ENCODE measurements at places on chromosomes 7 and 10. TPM values are rescaled to one million over a fixed set of nuclear protein-coding genes. Genes with fewer than 3 reads are reported as not detected.
A peak's percentile ranks its signal among the peaks of the same experiment; 100 is the strongest.

The GSTO2 gene
- total RNA-seq, result 10.6 TPM

The CPA5 gene
- total RNA-seq, result not detected

DNA sequence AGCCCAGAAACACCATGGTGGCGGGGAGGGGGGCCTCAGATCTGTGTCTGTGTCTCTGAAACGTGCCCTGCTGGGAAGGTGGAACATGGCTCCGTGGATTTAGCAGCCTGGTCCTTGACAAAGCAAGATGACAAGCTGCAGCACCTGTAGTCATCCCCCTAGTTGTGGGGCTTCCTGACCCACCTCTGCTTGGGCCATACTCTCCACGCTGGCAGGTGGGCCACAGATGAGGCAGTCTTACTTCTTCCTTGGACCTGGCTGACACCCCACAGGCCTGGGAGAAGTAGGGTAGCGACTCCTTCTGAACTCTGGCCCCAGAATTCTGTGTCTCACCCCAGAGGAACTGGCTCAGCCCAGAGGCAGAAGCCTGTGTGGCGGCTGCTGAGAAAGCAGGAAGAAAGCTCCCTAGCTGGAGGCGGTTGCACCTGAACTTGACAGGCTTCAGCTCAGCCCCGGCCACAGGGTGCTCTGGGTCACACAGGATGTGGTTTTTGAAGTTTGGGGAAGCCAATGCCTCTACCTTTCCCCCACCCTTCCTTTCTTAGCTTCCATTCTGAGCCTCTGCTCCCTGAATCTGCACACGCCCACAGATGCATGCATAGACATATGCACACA, 113.9 kb downstream of the ABLIM1 start:
- H3K4me3 ChIP-seq, result no peak overlapping the region
- H3K4me1 ChIP-seq, result peaks cover 3% of the 10 kb centered on the region
- H3K27ac ChIP-seq, result peak overlapping the region; percentile 2
- no peaks in the 10 kb centered on the region for H3K27me3 ChIP-seq

DNA sequence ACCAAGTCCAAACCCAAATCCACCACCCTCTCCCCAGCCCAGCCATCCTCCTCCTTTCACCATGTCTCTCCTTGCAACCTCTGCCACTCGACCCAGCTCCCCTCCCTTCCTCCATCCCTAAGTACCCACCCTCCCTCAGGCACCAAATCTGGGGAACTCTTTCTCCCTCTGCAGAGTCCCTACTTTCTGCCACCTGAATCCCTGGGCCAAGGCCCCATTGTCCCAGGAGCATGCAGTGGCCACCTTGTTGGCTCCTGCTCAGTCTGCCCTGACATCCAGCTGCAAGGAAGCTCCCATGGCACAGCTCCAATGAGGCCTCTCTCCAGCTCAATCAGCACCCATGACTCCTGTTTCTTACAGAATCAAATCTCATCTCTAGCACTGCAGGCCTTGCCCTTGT, 5.5 kb upstream of the UNC5B start:
- no peak for DNase-seq
- H3K4me3 ChIP-seq, result no peak overlapping the region
- peaks cover 15% of the 10 kb centered on the region for H3K27me3 ChIP-seq
- H3K27ac ChIP-seq, result no peak overlapping the region
- no peaks in the 10 kb centered on the region for H3K4me1 ChIP-seq

DNA sequence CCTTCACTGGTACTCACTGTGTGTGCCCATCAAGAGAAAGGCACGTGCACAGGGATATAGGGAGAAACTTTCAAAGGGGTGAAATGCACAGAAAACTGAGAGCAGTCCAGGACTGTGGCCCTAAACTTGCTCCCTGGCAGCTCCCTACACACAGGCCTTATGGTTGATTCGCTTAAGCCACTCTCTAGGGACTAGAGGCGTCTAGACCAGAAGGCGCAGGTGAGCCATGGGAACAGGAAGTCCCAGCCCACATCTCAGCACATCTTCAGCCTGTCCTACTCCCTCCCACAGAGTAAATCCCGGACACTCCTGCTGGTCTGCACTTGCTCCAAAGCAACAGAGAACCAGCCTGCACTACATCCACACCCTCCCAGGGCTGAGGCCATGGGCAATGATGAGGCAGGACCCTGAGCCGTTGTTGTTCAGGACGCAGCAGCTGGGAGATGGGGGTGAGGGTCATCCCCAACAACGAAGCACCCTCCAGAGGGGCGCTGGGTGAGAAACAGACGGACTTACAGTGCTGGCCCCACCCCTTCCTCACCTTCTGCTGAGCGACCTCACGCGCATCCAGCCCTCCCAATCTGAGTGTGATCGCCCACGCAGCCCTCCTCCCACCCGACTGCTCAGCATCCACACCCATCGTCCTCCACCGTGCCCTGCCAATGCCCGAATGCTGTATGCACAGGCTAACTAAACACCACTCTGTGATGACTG, 109.3 kb downstream of the TNS3 start:
- H3K36me3 ChIP-seq, result peaks cover 6% of the 10 kb centered on the region
- H3K27ac ChIP-seq, result no peak overlapping the region
- no peak for DNase-seq
- H3K4me1 ChIP-seq, result peaks cover 18% of the 10 kb centered on the region
- H3K27me3 ChIP-seq, result no peaks in the 10 kb centered on the region

GRCh38 chr10:70557086-70557845, 45.3 kb downstream of the PRF1 start:
- no peak overlapping the region for H3K27ac ChIP-seq
- no peak for DNase-seq
- H3K4me3 ChIP-seq, result no peak overlapping the region
